NCI-H1417 treated with DMSO at 0.1 percent for 48 hours (cell line): ENCODE measurements at places on chromosomes 2 and 18.

DNA sequence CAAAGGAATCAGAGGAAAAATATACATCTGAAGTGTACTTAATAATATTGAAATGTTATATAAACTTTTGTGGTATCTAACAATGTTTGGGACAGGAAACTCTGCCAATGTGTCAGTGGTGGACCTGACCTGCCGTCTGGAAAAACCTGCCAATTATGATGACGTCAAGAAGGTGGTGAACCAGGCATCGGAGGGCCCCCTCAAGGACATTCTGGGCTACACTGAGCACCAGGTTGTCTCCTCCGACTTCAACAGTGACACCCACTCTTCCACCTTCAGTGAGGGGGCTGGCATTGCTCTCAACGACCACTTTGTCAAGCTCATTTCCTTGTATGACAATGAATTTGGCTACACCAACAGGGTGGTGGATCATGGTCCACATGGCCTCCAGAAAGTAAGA lies 32.6 kb downstream of the CALCRL start:
- no peak for DNase-seq

DNA sequence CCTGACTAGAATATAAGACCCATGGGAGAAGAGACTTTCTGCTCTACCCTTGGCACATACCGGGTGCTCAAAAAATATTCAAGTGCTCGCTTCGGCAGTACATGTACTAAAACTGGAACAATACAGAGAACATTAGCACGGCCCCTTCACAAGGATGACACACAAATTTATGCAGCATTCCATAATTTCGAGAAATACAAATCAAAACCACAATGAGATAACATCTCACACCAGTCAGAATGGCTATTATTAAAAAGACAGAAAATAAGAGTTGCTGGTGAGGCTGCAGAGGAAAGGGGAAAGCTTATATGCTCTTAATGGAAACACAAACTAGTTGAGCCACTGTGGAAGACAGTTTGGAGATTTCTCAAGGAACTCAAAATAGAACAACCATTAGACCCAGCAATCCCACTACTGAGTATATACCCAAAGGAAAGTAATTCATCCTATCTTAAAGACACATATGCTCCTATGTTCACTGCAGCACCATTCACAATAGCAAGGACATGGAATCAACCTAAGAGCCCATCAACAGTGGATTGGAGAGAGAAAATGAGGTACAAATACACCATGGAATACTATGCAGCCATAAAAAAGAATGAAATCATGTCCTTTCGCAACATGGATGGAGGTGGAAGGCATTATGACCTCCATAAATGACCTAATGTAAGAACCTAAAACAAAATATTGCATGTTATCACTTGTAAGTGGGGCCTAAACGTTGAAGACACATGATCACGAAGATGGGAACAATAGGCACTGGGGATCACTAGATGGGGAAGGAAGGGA lies 71.6 kb upstream of the CYP1B1 start:
- DNase-seq: no peak

DNA sequence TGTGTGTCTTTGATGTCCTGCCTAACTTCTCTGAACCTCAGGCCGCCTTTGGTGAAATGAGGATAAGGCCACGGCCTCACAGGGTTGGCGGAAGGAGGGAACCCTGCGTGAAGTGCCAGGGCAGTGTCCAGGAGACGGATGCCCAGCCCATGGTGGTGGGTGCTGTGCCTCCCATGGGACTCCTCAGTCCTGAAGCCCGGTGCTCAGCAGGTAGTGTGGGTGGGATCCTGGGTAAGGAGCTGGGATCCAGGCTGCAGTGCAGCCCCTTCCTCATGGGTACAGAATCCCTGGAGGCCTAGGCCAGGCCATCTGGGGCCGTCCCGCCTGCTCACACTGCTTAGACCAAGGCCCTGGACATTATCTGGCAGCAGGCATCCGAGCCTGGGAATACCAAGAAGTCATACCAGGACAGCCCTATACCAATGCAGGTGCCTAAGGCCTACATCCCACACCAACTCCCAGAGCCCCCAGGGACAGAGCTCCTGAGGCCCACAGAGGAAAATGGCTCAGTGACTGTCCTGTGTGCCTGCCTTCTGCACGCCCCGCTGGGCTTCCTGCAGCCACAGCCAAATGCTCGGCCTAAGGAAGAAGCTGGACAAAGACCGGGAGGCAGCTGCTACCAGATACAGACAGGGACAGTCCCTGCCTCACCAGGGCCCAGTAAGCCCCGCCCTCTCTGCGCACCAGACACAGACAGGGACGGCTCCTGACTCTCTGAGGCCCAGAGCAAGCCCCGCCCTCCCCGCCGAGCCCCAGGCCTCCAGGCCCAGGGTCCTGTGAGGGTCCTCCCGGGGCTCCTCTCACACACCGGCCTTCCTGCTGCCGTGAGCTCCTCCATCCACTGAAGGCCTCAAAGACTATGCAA lies 78.0 kb downstream of the NDUFA10 start:
- DNase-seq: no peak

DNA sequence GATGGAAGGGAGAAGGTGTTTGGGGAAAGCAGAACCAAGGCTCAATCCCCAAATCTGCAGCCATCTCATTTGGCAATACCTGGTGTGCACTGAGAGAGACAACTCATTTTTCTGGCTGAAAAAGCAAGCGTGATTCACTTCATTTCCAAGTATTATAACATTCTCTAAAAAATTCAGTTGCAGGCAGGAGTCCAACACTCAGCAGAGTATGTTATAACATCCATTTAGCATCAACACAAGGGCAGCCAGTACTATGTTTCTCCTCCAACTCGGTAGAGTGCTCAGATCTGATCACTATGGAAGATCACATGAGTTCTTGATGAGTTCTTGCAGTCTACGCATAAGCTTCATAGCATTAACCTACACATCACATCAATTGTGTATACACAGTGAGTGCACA lies 99.4 kb upstream of the PID1 start:
- no peak for DNase-seq

- DNase-seq: no peak
These were observed 49.5 kb downstream of the INHBB start for GRCh38 chr2:120395221-120396012.

DNA sequence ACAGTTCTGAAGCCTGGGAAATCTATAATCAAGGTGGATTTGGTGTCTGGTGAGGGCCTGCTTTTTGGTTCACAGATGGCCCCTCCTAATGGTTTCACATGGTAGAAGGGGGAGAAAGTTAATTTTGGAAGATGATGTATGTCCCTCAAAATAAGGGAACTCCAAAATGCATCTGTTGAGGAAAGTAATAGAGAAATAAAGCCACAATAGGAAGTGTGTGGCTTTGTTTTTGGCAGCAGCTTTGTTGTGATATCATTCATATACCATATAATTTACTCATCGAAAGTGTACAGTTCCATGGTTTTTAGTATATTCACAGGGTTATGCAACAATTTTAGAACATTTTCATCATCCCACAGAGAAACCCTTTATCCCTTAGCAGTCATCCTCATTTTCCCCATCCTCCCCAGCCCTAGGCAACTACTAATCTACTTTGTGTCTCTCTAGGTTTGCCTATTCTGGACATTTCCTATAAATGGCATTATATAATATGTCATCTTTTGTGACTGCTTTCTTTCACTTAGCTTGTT lies 274.0 kb upstream of the FAM98A start:
- DNase-seq: no peak

DNA sequence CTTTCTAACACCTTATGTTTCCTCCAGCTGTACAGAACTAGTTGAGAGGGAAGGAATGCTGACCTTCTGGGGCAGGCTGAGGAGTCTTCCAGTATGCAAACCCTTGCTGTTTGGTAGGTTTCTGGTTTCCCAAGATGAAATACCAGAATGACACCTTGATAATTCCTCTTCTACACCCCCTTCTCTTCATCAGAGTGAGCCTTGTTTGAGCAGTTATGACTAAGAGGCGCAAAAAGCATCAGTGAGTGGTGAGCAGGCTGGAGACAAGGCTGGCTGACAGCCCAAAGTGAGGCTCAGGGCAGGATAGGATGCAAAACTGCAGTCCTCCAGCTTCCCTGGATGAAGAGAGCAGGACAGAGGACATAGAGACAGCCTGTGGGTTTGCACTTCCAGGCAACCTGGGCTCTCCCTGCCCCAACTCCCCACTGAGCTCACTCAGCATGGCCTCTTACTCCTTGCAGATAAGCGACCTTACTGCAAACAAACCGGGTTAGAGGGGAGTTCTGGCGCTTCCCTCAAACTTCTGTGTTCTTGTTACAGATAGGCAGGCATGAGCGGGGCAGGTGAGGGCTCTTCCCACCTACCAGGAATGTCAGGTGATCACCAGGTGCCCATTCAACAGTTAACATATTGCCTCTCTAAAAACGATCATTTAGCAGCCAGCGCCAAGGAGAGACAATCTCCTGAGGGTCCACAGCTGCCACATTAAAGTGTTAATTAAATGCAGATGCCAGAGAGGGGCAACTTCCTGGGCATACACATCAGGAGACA lies 5.4 kb downstream of the MPPE1 start:
- no peak for DNase-seq

- DNase-seq: no peak
These were observed 49.0 kb upstream of the GLI2 start for GRCh38 chr2:120686511-120687168.

DNA sequence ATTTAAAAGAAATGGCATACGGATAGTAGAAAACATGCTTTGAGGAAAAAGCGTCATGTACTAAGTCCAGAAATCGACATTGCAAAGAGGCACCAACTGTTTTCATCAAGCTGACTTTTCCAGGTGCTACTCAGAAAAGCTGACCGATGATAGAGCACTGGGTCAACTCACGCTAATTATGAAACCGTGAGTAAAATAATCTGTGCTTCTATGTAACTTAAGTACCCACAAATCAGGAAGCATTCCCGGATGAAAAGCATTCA lies 353 bp upstream of the NUP35 start:
- no peak for DNase-seq

- no peak for DNase-seq
These were observed 7.2 kb upstream of the ANKRD29 start for GRCh38 chr18:23669804-23670405.

GRCh38 chr2:39141334-39142271 lies 20.8 kb upstream of the SOS1 start:
- no peak for DNase-seq

DNA sequence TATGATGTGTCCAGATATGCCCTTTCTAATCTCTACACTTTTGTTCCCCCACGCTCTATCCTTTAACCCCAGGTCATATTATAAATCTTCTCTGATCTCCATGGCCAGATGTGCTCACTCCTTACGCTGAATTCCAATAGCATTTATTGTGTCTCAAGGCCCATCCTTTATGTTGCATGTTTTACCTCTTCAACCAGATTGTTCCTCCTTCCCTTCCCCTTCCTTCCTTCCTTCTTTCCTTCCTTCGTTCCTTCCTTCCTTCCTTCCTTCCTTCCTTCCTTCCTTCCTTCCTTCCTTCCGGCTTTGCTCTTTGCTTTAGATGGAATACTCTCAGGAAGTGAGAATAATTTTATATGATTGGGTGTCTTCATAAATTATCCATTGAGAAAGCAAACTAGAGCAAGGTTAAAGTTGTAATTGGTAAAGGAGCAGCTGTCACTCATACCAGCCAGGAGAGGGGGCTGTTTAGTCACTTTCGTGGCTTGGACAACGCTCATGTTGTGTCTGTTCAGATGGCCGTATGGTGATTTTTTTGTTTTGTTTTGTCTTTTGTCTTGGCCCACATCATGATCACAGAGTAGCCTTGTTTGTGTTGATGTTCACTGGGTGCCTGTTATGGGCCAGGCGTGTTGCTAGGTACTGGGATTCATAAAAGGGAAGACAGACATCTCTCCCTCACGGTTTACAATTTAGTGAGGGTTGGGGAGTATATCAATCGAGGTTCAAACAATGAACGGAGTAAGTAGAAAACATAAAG lies 68.0 kb downstream of the DAW1 start:
- DNase-seq: no peak

GRCh38 chr18:42281851-42282250 lies 326.8 kb downstream of the PIK3C3 start:
- no peak for DNase-seq

DNA sequence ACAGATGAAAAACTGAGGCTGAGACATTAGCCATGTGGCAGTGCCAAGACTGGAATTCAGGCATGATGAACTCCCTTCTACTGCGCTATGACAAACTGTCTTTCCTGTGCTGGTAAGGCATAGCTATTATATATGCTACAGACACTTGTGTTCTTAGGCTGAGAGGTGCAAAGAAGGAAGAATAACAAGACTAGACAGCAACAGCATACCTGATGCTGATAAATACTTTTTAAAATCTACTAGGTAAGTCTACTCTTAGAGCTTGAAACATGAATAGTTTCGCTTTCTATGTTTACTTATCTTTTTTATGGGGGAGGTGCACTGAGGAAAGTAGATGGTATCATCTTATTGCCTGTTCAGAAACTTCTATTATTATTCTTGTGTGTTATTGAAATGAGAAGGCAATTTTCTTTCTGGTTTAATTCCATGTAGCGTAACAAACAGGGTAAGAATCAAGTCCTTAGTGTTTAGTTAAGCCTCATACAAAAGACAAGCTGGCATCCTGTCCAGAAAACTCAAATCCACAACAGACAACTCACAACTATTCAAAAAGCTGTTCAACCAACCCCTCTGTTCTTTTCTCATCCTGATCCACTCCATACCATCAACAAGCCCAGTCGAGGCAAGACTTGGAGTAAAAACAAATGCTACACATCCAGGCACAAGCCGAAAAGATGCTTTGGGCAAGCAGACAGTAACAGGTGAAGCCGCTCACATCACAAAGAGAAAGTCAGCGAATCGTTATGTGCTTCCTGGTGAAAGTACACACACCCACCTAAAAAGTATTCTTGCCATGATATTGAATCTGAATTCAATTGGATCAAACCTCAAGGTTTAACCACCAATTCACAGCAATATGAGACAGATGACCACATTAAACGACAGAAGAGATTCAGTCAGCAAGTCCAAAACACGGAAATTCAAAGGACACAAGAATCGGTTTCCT lies 1.5 kb downstream of the TTC32 start:
- no peak for DNase-seq

DNA sequence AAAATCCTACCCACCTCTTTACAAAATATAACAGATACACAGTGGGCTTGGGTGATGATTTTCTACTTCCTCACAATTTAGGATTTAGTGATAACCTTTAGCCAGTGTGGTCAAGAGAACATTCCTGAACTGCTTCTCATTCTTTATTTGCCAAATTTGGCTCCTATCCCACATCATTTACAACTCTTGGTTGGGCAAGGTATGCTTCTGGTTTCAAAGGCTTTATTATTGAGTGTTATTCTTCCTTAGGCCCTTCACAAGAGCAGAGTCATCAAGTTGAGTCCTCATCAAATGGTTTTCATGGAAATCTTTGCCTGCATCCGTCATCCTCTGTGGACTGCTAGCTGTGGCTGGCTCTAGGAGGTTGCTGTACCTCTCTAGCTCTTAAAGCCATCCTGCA lies 472.0 kb upstream of the ETAA1 start:
- DNase-seq: no peak

- DNase-seq: no peak
These were observed 15.5 kb downstream of the KCNIP3 start for GRCh38 chr2:95312543-95313201.

DNA sequence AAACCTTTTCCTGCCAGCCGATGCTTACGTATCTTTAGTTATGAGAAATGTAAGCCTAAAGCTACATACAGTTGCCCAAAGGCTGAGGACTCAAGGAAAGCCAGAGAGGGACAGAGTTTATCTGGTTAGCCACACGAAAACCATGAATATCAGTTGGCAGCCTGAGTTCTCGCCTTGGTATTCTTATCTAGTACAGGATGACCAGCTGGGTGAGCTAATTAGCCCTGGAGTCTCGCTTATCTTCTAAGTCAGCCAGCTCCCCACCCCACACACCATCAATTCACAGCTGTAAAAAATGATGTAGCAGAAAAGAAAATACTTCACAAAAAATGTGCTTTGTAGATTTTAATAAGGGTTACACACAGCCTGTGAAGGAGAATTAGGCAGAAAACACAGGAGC lies 617.5 kb upstream of the SOX11 start:
- DNase-seq: no peak

GRCh38 chr2:10536569-10537133 lies 88.5 kb upstream of the ODC1 start:
- no peak for DNase-seq
